Lower lobe of right lung (tissue), 2 donors: ENCODE measurements at places on chromosomes 11 and 22. TPM values are rescaled to one million over a fixed set of nuclear protein-coding genes. Genes with fewer than 3 reads are reported as not detected.

Gene SLC5A1
- 1.8 TPM for total RNA-seq

Gene MPZL2
- total RNA-seq: 85.3 TPM

Gene OR8G5
- 0.35 TPM for total RNA-seq

Gene RAG2
- total RNA-seq: not detected

Gene ACR
- total RNA-seq: 0.62 TPM

Gene KCNJ4
- total RNA-seq: not detected

Gene FADS2
- 82.0 TPM for total RNA-seq
